ENCODE measurements at places on chromosomes 1 and 21.

DNA sequence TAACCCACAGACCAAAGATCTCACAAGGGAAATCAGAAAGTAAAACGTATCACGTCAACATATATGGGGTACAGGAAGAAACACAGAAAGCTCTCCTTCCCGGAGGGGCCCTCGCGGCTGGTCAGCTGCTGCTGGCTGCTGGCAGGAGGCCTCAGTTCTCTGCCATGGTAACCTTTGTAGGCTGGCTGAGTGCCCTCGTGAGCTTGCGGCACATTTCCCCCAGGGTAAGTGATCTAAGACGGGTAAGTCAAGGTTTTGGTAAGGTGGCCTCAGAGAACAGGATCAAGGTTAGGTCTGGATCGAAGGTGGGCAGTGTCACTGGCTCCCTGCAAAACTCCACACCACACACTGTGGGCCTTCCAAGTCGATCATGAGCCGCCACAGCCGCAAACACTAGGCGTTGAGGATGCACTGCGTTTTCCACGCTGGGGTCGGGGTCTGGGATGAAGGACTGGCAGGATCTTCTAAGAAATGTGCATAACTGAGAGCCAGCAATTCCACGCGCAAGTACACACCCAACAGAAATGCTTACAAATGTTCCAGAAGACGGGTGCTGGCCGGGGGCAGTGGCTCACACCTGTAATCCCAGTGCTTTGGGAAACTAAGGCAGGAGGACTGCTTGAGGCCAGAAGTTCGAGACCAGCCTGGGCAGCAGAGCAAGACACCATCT is 33.9 kb downstream of the WDR4 start:
- peak; percentile 40 for DNase-seq

DNA sequence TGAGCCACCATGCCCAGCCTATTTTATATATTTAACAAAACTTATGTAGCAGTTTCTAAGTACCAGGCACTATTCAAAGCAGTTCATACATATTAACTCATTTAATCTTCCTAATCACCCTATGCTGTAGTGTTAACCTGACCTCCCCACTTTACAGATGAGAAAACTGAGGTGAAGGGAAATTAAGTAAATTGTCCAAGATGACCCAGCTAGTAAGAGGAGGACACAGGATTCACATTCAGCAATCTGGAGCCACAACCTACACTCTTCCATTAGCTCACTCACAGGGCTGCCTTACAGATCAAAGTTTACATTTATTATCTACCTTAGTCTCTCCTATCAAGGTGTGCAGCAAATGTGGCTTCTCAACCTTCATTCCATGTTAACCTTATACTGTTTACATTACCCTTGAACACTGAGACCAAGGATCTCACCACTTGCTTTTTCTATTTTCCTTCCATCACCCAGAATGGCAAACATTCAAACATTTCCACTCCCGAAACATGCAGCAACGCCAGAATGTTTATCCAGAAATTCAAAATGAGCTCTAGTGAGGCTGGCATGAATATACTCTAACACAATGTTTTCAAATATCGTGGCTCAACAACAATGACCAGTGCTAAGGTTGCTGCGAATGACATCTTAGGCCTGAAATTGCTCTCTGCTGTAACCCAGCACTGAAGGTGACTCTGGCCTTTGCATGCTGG is 24.5 kb downstream of the HIVEP3 start:
- no peak for DNase-seq

DNA sequence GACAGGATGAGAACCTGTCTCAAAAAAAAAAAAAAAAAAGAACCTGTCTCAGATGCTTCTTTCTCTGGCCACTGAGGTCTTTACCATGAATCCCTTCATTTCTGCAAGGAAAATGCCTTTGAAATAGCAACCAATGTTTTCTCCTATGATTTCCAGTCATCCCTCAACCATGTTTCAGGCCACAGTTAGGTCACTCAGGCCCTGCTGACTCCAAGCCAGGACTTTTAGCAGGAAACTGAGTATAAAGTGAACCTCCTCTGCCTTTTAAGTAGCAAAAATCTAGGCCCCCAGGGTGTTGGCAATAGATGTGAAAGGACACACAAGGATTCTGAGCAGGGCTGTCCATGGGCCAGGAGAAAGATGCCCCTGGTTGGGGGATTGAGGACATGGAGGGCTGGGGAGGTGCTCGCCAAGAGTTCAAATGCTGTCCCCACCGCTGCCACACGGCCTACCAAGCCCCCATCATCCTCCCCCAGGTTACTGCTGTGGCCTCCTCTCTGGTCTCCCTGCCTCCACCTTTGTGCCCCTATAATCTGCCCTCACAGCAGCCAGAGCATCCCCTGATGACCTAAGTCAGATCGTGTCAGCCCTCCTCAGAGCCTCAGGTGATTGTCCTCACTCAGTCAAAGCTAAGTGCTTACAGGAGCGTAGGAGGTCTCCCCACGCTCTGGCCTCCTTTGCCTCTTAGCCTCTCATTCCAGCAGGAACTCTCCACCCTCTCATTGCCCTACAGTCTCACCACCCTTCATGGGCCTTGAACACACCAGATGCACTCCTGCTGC is 54.6 kb downstream of the MATN1 start:
- DNase-seq: no peak

- DNase-seq: no peak
Observed at GRCh38 chr1:167777269-167777650, 55.5 kb downstream of the MPZL1 start.

GRCh38 chr1:80893115-80893514 is 907.6 kb upstream of the ADGRL2 start:
- no peak for DNase-seq

DNA sequence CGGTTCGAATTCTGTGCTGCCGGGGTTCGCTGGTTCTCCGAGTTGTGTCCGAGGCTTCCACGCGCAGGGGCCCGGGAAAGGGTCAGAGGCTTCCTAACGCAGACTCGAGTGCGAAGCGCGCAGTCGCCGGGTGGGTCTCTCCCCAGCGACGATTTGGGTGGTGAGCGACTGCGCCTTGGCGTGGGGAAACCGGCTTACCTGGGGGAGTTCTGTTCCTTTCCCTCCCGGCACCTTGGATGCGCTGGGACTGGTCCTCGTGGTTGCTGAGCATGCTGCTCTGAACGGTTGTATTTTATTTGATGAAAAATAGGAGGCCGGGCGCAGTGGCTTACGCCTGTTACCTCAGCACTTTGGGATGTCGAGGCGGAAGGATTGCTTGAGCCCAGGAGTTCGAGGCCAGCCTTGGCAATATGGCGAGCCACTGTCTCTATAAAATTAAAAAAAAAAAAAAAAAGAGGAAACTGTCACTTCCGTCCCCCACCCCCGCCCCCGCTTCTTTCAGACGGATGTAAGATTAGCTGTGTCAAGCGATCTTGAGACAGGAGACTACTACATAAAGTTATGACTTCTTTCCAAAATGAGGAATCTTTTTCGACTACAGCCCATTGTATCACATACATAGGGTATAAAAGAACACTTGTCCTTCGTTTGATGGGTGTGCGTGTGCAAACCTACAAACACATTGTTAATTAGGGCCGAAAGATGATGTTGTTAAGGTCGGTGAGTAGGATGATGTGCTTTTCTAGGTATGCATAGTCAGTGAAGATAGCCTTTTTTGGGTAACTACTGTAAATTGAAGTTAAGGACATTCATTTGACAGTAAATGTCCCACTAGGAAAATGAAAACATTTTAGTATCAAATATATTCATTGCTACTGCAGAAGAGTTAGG is at the start of gene CCDC18:
TSS of gene CCDC18 (plus strand) at position 2 of the 891 bp plus-strand sequence. CDS start 2,638 bp downstream, outside the sequence.
- DNase-seq: no peak

DNA sequence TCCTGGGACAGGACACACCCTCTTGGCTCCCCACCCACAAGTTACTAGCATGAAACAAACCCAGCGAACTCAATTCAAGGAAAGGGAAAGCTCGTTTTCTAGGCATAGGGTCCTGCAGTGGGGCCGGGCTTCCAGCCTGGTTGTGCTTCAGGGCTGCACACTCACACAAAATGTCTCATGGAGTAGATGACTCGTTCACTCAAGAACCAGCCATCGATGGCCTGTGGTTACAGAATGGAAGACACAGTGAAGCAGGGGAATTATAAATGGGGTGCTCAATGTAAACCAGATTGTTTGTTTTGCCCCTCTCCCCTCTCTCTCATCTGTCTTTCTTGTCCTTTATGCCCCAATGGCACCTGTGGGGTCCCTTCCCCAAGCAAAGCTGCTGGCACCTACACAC is 56.0 kb upstream of the COX20 start:
- no peak for DNase-seq

GRCh38 chr1:237146241-237146640 is 104.3 kb downstream of the RYR2 start:
- DNase-seq: no peak

GRCh38 chr1:58287894-58288623 is 258.5 kb downstream of the OMA1 start:
- DNase-seq: no peak
